Head of caudate nucleus (tissue), 42 donors: ENCODE measurements at places on chromosomes 12 and 14.

- DNase-seq, result no peak
Observed at GRCh38 chr14:35474323-35474722, 59.6 kb upstream of the INSM2 start.

- DNase-seq, result no peak
Observed at GRCh38 chr14:49206828-49207227, 379.4 kb downstream of the RPS29 start.

GRCh38 chr12:121576851-121577391 lies 3.9 kb downstream of the KDM2B start:
- DNase-seq, result no peak

GRCh38 chr12:49367381-49368239 lies at the start of gene SPATS2:
SPATS2 (plus strand) TSS chr12:49367462; CDS start chr12:49461013, 93,551 bp downstream.
- no peak for DNase-seq

GRCh38 chr12:76449583-76449982 lies 101.4 kb upstream of the BBS10 start:
- DNase-seq, result no peak

DNA sequence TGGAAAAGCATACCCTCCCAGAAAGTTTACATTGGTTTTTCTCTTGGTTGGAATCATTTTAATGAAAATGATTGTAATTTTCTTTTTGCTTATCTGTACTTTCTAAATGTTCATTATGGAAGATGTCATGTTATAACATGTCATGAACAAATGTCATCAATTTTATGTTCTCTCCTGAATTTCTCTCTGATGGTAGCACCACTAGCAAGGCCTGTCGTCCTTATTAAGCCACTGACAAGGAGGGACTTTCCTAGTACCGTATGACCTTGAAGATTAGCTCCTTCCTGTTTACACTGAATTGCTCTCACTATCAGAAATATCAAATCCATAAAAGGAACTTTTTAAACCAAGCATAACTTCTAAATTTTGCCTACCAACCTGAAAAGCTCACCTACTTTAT lies 99.0 kb downstream of the ESR2 start:
- DNase-seq, result no peak

DNA sequence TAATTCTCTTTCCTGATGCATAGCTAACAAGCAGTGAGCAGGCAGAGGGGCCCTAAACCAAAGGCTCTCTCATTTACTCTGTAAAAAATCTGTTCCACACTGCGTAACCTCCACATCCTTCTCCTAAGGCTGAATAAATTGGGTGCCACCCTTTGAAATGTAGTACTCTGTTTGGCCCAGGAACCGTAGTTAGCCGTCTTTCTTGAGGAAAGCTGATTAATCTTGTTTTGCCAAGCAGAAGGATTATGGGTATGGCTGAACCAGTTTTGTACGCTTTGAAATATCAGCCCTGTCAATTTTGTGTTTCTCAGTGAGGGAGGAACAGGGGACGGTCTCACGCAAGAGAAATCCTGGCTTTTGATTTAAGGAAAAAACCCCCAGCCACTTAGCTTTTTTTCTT lies 19.7 kb downstream of the EML1 start:
- DNase-seq, result no peak

- DNase-seq, result no peak
Observed at GRCh38 chr14:55201219-55202101, 10.1 kb upstream of the DLGAP5 start.
